PC-9 (cell line): ENCODE measurements at places on chromosomes 4 and X. TPM values are rescaled to one million over a fixed set of nuclear protein-coding genes. Genes with fewer than 3 reads are reported as not detected.

DDIT4L gene
- total RNA-seq: 1.0 and 1.1 TPM in 2 replicates

EIF1AX gene
- total RNA-seq: 77.3 TPM in 2 replicates

DMRTC1 gene
- total RNA-seq: not detected in 2 replicates

IL15 gene
- 4.2 and 4.8 TPM in 2 replicates for total RNA-seq

ASB12 gene
- not detected in 2 replicates for total RNA-seq

SERPINA7 gene
- total RNA-seq: not detected in 2 replicates

SPANXN2 gene
- total RNA-seq: not detected in 2 replicates

PAGE1 gene
- not detected in 2 replicates for total RNA-seq

NOP14 gene
- total RNA-seq: 30.9 and 33.6 TPM in 2 replicates

TMPRSS11A gene
- total RNA-seq: not detected in 2 replicates

MAGEC1 gene
- total RNA-seq: 0.28 TPM in 2 replicates

SH3D19 gene
- total RNA-seq: 40.0 and 41.7 TPM in 2 replicates

TAB3 gene
- 46.7 and 50.8 TPM in 2 replicates for total RNA-seq

GPR173 gene
- 5.1 and 7.0 TPM in 2 replicates for total RNA-seq

GPAT3 gene
- total RNA-seq: 27.0 and 29.1 TPM in 2 replicates

ARMCX1 gene
- total RNA-seq: 0.15 TPM in 1 of 2 replicates, not detected in the other

RAI2 gene
- not detected in 2 replicates for total RNA-seq

MID1 gene
- 57.0 and 79.5 TPM in 2 replicates for total RNA-seq

TTC29 gene
- not detected in 2 replicates for total RNA-seq

EPHA5 gene
- not detected in 2 replicates for total RNA-seq

NXF2B gene
- total RNA-seq: not detected in 2 replicates

MAGEB18 gene
- total RNA-seq: not detected in 2 replicates

PDCL2 gene
- total RNA-seq: not detected in 2 replicates

SPANXD gene
- 0.78 and 1.3 TPM in 2 replicates for total RNA-seq

ZXDA gene
- 2.4 and 3.4 TPM in 2 replicates for total RNA-seq

HPGDS gene
- total RNA-seq: not detected in 2 replicates

TGIF2LX gene
- not detected in 2 replicates for total RNA-seq

NPNT gene
- 0.20 and 0.48 TPM in 2 replicates for total RNA-seq
